ENCODE measurements at places on chromosomes 12 and 14.

- H3K4me3 ChIP-seq = no peak overlapping the region
- no peak overlapping the region for H3K27ac ChIP-seq
- no peak for DNase-seq
- peaks cover 18% of the 10 kb centered on the region for H3K27me3 ChIP-seq
These were observed 129.2 kb downstream of the KCNA5 start for GRCh38 chr12:5172886-5173285.

DNA sequence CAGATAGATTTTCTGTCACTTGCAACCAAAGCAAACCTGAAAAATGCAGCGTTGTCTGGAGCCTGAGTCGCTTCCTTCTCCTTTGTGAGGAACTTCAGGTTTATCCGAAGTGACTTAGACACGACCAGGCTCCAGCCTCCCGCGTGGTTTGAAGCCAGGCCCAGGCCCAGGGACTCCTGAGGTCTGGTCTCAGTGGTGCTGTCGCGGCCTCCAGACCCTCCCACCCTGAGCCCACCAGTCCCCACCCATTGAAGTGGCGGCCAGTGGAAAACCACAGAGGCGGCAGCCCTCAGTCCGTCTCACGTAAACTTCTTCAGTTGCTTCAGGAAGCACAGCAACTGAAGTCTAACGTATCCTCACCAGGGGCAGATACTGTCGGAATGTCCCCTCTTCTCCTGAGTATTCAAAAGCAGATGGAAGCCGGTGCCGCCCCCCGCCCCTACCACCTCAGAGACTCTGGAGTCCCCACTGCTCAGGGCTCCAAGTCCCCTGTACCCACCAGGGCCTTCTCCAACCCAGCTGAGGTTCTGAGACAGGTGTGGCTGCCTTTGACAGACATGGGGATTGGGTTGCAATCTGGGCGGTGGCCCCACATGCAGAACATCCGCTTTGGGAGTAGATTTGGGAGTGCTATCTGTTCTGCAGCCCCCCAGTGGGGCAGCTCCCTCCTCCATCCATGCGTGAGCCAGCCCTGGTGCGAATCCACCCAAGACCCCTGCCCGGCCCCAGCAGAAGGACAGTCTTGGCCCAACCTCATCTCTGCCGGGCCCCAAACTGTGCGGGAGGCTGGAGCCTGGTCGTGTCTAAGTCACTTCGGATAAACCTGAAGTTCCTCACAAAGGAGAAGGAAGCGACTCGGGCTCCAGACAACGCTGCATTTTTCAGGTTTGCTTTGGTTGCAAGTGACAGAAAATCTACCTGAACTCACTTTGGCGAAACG is 26.6 kb upstream of the GALNT9 start:
- H3K4me1 ChIP-seq = no peaks in the 10 kb centered on the region
- no peak overlapping the region for H3K4me3 ChIP-seq
- H3K27ac ChIP-seq = no peak overlapping the region
- peaks cover 3% of the 10 kb centered on the region for H3K36me3 ChIP-seq

DNA sequence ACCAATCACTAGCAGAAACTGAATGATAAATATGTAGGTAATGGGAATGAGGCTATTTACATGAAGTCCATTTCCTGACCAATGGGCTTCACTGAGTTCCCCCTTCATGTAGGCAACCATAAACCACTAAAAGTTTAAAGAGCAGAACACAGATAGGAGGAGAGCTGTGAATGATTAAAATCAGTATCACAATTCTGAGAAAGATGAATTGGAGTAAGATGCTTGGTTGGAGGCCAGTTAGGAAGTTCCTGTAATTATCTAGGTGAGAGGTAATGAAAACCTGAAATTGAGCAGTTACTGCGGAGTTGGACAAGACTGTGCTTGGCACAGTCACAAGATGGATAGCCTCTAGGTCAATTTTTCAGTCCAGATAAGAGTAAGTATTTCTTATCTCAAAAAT is 56.6 kb downstream of the GALNT4 start:
- H3K36me3 ChIP-seq = peaks cover 3% of the 10 kb centered on the region
- no peaks in the 10 kb centered on the region for H3K27me3 ChIP-seq
- H3K27ac ChIP-seq = peak overlapping the region; percentile 83
- DNase-seq = no peak
- peak overlapping the region; percentile 71 for H3K4me3 ChIP-seq
- H3K4me1 ChIP-seq = peaks cover 73% of the 10 kb centered on the region

- no peaks in the 10 kb centered on the region for H3K36me3 ChIP-seq
- H3K27ac ChIP-seq = no peak overlapping the region
- no peak for DNase-seq
- H3K4me3 ChIP-seq = no peak overlapping the region
These were observed 933.7 kb downstream of the GALC start for GRCh38 chr14:87059060-87059839.

- no peaks in the 10 kb centered on the region for H3K27me3 ChIP-seq
- H3K4me1 ChIP-seq = peaks cover 10% of the 10 kb centered on the region
- no peak overlapping the region for H3K27ac ChIP-seq
- H3K36me3 ChIP-seq = peaks cover 6% of the 10 kb centered on the region
These were observed 34.3 kb downstream of the KICS2 start for GRCh38 chr12:64187794-64188193.

GRCh38 chr12:52029685-52030084 is 21.6 kb upstream of the NR4A1 start:
- no peak for DNase-seq
- no peaks in the 10 kb centered on the region for H3K36me3 ChIP-seq
- H3K27me3 ChIP-seq = no peaks in the 10 kb centered on the region
- H3K27ac ChIP-seq = no peak overlapping the region
- H3K4me1 ChIP-seq = peaks cover 42% of the 10 kb centered on the region
- H3K4me3 ChIP-seq = no peak overlapping the region

- DNase-seq = no peak
- H3K27ac ChIP-seq = no peak overlapping the region
- H3K27me3 ChIP-seq = peaks cover 5% of the 10 kb centered on the region
- H3K4me1 ChIP-seq = no peaks in the 10 kb centered on the region
- H3K4me3 ChIP-seq = no peak overlapping the region
These were observed 9.0 kb downstream of the PLEKHA5 start for GRCh38 chr12:19138551-19138950.

DNA sequence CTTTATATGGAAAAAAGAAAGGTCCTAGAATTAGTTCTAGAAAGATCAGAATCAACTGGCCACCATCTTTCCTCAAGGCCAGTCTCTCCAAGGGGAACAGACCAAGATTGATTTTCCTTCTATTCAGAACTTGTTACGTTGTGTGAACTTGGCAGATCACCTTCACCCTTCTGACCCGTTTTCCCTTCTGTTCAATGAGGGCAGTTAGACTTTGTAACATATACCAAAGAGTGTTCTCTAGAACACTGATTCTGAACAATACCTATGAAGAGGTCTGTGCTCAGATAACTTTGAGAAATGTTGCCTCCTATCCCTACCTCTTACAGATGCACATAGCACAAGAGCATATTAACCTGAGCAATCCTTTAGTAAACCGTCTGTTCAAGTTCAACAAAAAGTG is 10.6 kb upstream of the PCK2 start:
- H3K27me3 ChIP-seq = no peaks in the 10 kb centered on the region
- H3K27ac ChIP-seq = no peak overlapping the region
- H3K36me3 ChIP-seq = no peaks in the 10 kb centered on the region
- no peak for DNase-seq

GRCh38 chr12:47071241-47071852 is 8.1 kb upstream of the PCED1B start:
- no peaks in the 10 kb centered on the region for H3K36me3 ChIP-seq
- no peak overlapping the region for H3K4me3 ChIP-seq
- H3K27me3 ChIP-seq = no peaks in the 10 kb centered on the region
- no peak for DNase-seq
- H3K4me1 ChIP-seq = peaks cover 35% of the 10 kb centered on the region

DNA sequence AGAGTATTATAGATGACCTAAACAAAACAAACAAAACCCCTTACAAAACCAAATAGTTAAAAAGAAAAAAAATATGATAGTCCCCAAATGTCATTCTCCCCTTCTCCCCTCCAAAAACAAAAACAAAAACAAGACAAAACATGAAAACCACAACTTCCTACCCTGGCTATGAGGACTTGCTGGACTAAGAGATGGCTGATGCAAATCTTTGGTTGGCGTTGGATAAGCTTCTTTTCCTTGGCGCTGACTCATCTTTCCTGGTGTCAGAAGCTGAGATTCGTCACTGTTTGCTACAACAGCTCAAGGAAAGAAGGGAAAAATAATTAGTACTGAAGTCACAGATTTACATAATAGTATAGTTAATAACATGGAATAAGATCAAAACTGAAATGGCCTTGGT is 102.5 kb upstream of the BBS10 start:
- peaks cover 41% of the 10 kb centered on the region for H3K4me1 ChIP-seq
- H3K27ac ChIP-seq = no peak overlapping the region
- peaks cover 7% of the 10 kb centered on the region for H3K36me3 ChIP-seq
- H3K4me3 ChIP-seq = no peak overlapping the region
- no peaks in the 10 kb centered on the region for H3K27me3 ChIP-seq

GRCh38 chr12:61998791-61999190 is 261.4 kb upstream of the USP15 start:
- no peak for DNase-seq
- H3K4me1 ChIP-seq = no peaks in the 10 kb centered on the region
- no peak overlapping the region for H3K4me3 ChIP-seq
- no peaks in the 10 kb centered on the region for H3K36me3 ChIP-seq

DNA sequence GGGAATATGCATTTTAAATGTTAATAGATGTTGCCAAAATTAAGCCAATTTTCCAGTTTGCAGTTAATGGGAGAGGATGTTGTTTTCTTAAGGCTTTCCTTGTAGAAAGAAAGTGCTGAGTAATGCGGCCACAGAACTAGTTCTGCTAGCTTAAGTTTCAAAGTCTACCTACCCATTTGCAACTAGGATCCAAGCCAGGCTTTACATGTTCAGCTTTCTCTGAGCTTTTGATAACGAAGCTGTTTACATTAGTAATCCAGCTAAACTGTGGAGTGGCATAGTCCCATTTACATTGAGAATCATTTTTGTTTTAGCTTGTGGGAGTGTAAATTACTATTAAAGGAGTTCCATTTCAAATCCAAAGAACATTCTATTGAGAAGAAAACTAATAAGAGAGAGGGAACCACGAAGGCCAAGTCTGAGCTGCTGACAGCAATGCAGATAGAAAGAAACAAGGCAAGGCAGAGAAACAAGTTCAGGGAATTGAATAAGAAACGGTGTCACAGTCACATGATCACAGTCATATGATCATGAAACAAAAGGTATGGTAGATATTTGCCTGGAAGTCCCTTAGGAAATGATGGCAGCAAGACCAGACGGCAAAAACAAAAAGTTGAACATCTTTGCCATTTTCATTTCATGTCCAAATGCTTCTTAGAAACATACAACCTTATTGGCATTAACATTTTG is 274.9 kb downstream of the PAWR start:
- no peaks in the 10 kb centered on the region for H3K36me3 ChIP-seq
- no peak overlapping the region for H3K4me3 ChIP-seq
- H3K27me3 ChIP-seq = no peaks in the 10 kb centered on the region

- H3K27me3 ChIP-seq = peaks cover 12% of the 10 kb centered on the region
- H3K4me3 ChIP-seq = no peak overlapping the region
- DNase-seq = no peak
- H3K27ac ChIP-seq = no peak overlapping the region
- H3K36me3 ChIP-seq = no peaks in the 10 kb centered on the region
These were observed 30.7 kb downstream of the NOC4L start for GRCh38 chr12:132174839-132175490.

DNA sequence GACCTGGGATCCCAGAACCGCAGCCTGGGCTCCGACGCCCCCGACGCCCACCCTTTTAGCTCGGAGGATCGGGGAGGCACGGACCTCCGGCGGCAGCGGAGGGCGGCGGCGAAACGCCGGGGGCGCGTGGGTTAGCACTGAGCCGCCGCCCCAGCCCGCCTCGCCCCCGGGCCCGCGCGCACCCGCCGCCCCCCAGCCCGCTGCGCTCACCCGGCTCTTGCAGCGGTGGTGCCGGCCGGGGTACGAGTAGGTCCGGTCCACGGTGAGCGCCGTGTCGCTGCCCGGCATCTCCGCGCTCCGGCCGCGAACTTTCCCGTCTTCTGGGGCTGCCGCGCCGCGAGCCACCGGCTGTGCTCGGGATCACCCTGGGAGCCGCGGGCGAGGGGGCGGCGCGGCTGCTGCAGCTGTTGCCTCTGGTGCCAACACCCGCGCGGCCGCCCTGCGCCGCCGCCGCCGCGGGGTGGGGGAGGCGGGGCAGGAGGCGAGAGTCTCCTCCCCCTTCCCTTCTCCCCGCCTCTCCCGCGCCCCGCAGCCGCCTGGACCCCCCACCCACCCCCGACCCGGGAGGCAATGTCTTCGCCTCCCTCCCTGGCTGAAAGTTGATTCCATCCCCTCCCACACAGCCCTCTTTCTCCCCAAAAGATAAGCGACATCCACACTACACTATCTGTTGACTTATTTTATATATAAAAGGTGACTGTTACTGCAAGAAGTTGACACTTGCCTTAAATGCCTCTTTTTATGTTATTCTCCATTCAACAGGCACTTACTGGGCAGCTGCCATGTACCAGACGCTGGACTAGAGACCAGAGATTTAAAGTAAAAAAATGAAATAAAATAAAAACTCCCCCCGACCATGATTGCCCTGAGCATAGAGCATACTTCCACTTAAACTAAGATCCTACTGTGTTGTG is at the start of gene TMCC3:
TMCC3 (minus strand) TSS at position 415 of the 914 bp plus-strand sequence; CDS start at position 288, 127 bp downstream.
- DNase-seq = peak; percentile 25
- peaks cover 67% of the 10 kb centered on the region for H3K27me3 ChIP-seq
- H3K36me3 ChIP-seq = no peaks in the 10 kb centered on the region
- peak within 1 kb of the TSS; percentile 85 for H3K4me3 ChIP-seq

DNA sequence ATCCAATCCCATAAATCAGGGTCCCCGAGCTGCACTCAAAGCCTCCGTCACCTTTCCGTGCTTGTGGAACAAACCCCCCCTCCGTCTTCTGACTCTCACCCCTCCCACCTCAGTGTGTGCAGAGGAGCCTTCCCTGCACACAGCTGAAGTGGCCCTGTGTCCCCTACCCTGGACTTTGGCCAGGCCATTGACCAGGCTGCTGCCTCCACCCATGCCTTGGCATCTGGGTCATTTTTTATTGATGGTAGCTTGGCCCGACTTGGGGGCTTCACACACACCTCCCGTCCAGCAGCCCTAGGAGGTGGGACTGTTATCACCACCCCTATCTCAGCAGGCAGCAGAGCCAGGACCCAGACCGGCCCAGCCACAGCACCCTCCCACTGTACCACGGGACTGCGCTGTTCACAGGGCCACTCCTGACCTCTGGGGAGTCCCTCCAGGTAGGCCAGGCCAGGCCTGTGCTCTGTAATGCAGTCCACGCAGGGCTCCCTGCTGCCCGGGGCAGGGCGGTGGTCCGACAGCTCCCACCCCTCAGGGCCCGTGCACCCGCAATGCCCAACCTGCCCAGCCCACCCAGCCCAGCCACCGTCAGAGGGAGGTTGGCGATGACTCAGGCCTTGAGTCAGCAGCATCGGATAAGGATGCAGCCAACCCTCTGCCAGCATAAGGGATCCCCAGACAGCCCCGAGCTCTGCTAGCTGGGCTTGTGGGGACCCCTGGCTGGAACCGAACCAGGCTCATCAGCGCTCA is 9.2 kb upstream of the INF2 start:
- H3K4me3 ChIP-seq = no peak overlapping the region
- peaks cover 17% of the 10 kb centered on the region for H3K4me1 ChIP-seq
- DNase-seq = no peak
